DMS 273 treated with DMSO at 0.1 percent for 48 hours (cell line): ENCODE measurements at places on chromosomes 6 and 20.

DNA sequence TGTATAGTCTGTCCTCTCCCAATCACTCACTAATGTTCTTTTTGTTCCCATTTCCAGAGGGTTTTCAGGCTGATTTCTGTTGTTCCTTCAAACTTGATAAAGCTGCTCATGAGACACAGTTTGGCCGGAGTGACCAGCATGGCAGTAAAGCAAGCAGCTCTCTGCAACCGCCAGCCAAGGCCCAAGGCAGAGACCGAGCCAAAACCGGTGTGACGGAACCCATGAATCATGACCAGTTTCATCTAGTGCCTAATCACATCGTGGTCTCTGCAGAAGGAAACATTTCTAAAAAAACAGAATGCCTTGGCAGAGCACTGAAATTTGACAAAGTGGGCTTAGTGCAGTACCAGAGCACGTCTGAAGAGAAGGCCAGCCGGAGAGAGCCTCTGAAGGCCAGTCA is 14.8 kb upstream of the RPL7L1 start:
- no peak for DNase-seq

- no peak for DNase-seq
These were observed 336.4 kb downstream of the CDH26 start for GRCh38 chr20:60294632-60295031.

GRCh38 chr20:12638633-12639312 is 370.0 kb upstream of the SPTLC3 start:
- DNase-seq = no peak

GRCh38 chr20:43022081-43022480 is 167.6 kb downstream of the PTPRT start:
- no peak for DNase-seq

- DNase-seq = no peak
These were observed 10.8 kb upstream of the BFSP1 start for GRCh38 chr20:17541996-17542395.

GRCh38 chr20:9360431-9360830 is 154.0 kb upstream of the LAMP5 start:
- no peak for DNase-seq

- no peak for DNase-seq
These were observed 30.4 kb downstream of the FYN start for GRCh38 chr6:111842891-111843290.

GRCh38 chr6:36633370-36633769 is 39.2 kb downstream of the SRSF3 start:
- no peak for DNase-seq

DNA sequence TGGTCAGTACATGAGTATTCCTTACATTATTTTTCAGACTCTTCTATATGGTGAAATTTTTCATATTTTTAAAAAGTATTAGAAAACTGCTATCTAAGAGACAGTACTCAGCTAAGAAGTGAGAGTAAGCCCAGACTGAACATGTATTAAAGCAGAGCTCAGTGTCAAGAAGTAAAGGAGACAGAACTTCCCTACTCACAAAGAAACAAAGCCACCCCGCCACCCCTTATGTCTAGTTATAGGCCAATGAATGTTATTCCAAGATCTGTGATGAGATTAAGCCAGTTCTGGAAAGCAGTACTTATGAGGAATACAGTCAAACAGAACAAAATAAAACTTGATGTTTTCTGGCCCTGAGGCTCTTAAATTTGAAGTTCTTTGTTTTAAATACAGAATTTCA is 114.5 kb downstream of the RNGTT start:
- no peak for DNase-seq

- DNase-seq = peak; percentile 46
These were observed 15.4 kb downstream of the POPDC3 start for GRCh38 chr6:105164418-105164817.

DNA sequence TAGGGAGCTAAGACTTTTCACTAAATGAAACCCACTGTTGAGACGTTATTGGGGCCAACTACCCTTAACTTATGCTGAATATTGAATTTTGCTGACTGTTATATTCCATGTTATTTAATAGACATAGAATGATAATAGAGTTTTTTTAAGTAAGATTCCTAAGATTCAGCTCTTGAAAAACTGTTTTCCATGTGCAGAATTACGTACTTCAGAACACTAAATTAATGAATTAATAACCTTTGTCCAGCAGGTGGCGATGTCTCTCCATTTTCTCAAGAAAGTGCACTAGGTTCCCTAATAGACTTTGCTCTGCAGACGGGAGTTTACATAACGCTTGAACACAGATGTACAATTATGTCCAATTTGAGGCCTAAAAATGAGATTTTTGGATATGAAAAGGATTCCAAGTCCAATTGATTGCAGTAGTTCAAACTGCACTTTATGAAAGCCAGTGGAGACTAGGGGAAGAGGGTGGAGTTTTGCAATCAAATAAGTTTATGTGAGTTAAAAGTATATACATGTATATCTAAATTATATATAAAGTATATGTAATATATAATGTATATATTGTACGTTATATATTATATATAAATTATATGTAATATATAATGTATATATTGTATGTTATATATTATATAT is 282.1 kb downstream of the UST start:
- peak; percentile 67 for DNase-seq

GRCh38 chr6:4870821-4871494 is 94.8 kb downstream of the CDYL start:
- DNase-seq = no peak

- no peak for DNase-seq
These were observed 38.7 kb downstream of the CDKAL1 start for GRCh38 chr6:20572940-20573339.

DNA sequence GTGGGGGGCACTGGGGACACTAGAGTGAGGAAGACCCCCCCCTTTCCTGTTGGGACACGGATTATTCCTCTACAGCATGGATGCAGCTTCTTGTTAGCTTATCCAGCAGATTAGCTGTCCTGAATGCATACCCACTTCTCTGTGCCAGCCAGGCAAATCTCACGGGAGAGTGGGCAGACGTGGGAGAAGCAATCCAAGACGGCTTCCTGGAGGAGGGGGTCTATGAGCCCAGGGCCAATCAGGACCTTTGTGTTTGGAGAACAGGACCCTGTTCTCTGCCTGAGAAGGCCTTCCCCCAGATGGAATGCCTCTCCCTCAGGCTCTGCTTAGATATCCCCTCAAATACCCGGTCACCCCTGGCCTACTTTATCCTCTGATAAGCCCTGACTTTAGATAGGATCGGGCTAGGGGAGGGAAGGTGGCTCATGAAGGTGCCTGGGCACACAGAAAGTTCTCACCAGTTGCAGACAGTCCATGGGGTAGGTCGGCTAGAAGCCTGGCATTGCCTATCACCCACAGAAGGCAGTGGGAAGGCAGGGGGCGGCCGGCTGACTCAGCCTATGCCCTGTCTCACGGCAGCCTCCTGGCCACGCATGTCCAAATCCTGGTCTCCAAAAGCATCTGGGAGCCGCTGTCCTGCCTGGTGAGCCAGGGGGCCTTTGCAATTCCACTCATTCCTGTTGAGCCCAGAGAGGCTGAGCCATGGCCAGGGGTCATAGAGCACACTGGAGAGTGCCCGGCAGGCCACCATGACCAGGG is 34.7 kb downstream of the SUN5 start:
- DNase-seq = no peak

- no peak for DNase-seq
These were observed 280.4 kb downstream of the PACRG start for GRCh38 chr6:163008186-163008585.

- no peak for DNase-seq
These were observed 195.4 kb downstream of the TFAP2A start for GRCh38 chr6:10219510-10219909.

DNA sequence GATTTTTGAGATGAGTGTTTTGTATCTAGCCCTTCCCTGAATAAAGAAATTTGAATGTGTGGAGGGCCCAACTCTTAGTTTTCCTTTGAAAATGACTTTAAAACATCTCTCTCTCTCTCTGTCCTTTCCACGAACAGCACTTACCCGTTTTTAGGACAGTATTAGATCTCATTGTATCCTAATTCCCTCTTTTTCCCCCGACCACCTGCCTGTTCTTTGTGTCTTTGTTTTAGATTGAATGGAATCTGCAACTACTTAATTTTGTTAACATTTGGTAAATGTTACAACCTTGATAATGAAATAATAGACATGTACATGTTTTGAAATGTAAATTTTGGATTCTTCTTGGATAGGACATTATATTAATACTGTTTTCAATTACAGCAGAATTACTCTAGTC is 3.1 kb downstream of the DSP start:
- DNase-seq = no peak

GRCh38 chr20:13243826-13244376 is 22.8 kb downstream of the ISM1 start:
- no peak for DNase-seq

DNA sequence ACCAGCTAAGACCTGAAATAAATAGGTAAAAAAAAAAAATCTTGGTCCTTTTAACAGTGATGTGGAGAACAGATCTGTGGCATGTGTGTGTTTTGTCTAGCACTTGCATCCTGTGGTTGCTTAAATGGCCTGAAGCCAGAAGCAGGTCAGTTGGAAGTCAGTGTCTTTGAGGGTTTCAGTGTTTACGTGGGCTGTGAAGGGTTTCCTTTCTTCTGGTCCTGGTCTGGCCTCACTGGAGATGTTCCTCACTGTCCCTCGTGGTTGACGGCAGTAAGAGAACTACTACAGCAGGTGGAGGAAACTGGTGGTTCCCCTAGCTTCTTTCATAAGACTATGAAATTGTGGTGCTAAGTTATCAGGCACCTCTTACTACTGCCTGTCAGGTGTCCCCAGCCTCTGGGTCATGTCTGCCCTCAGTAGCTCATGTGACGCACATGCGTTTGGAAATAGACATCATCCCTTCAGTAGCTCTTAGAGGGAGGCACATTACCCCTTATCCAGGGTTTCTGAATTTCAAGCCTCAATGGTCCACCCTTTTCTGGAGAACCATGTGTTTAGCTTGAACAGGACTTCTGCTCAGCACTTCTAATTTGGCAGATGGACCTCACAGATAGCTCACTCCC is 59.4 kb upstream of the SCP2D1 start:
- no peak for DNase-seq

GRCh38 chr6:149325648-149326236 is 8.2 kb downstream of the TAB2 start:
- DNase-seq = no peak

- no peak for DNase-seq
These were observed 151.7 kb upstream of the AKAP12 start for GRCh38 chr6:151087861-151088598.

- no peak for DNase-seq
These were observed 210.0 kb upstream of the MAN1A1 start for GRCh38 chr6:119559586-119559985.

DNA sequence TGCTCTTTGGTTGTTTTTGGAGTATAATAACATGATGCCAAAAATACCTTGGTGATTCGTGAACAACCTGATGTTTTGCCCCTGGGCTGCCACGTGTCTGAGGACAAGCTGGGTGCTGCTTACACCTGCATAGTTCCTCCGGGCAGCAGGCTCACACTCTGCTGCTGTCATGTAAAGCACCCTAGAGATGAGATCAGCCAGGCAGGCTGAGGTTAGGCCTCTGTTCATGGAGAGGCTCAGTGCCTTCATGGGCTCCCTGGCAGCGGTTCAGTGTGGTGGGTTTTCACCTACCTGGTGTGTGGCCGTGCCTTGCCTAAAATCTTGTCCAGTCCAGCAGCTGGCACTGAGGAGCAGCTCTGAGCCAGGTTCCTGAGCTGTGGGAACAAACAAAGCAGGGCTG is 60.1 kb upstream of the TAGAP start:
- DNase-seq = no peak

GRCh38 chr6:25833136-25833535 is 1.3 kb upstream of the SLC17A1 start:
- no peak for DNase-seq

DNA sequence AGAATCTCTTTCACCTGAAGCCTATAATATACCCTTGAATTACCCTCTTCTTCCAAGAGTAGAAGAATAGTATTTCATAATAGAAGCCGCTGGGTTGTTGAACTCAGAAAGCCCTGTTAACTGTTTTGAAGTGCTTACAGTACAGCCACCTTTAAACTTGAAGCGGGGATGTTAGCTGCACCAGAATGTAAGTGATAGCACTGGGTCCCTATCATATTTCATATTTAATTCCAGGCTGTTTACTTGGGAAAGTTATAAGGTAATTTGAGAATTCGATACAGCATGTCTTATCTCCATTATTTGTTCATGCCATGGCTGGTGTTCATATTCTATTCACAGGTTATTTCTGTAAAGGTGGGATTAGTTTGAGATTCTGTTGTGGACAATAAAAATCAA is 63.5 kb upstream of the VSTM2L start:
- DNase-seq = no peak

- no peak for DNase-seq
These were observed 94.3 kb downstream of the RAMACL start for GRCh38 chr6:166492092-166492741.

DNA sequence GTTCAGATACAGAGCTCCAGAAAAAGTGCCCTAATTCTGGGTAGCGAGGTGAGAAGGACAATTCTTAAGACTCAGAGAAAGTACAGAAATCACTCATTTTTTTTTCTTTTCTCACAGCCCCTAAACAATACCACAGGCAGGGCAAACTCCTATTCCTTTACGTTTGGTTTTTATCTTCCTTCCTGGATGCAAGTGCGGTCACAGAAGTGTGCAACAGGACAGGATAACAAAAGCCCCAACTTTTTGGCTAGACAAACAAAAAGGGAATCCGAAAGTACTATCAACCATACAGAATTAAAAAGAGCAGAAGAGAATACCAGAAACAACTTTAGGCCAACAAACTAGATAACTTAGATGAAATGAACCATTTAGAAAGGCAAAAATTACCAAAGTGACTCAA is 18.4 kb upstream of the BEND6 start:
- DNase-seq = no peak

DNA sequence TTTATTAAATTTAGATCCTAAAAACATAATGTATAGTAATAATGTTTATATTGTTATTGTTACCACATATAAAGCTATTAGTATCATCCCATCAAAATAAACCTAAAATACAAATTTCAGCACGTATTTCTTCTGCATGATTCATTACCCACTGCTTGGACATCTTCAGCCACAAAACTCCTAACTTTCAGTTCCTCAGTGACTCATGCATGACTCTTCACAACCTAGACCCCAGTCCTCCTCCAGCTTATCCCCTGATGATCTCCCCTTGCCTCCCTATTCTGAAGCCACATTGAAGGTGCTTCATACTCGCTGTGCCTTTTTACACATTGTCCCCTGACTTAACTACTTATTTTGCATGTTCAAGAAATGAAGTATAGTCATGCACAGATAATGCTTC is 11.2 kb upstream of the GPRC6A start:
- no peak for DNase-seq

DNA sequence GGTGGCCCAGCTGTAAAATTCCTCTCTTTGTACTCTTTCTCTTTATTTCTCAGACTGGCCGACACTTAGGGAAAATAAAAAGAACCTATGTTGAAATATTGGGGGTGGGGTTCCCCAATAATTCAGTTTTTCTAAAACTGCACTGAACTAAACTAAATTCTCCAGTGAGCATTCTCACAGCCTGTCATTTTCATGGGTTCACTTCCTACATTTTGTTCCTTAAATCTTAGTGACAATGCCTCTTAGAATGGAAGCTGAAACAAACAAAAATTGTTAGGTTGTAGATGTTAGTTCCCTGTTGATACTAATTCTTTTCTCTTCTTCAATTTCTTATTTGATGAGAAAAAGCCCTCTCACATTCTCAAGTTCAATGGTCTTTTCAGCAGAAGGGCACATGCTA is 35.8 kb upstream of the IFNGR1 start:
- DNase-seq = no peak
